ENCODE measurements at places on chromosomes 16 and 17.

DNA sequence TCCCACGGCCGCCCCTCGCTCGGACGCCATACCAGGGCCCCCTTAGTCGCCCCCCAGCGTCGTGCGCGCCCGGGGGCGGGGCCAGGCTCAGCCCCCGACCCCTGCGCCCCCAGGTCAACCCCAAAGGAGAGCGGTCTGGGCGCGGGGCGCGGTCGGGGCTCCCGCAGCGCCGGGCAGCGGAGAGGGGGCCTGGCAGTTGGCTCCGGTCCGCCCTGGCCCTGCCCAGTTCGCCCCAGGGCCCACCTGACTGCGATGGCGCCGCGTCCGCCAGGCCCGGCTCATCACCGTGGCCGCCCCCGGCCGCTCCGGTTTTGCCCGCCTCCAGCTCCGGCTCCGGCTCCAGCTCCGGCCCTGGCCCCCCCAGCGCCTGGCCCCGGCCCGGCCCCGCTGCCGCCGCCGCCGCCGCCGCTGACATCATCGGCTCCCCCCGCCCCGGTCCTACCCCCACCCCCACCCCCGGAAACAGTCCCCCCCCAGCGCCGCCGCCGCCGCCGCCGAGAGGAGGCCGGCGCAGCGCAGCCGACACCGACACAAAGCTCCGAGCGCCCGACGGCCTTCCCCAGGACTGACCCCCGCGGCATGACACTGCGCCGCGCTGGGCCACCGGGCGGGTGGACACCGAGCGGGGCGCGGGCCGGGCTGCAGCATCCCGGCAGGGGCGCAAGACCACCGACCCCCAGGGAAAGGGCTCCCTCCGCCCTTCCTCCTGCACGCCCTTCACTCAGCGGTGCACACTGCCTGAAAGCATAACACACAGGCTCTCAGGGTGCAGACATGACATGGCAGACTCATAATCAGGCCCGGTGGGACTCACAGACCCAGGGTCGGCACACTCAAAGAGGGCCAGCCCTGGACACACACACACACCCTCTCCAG lies at the start of gene ZBTB4:
Gene ZBTB4, minus strand, starts transcription at position 419 of the 876 bp plus-strand sequence. CDS start 12,830 bp downstream, outside the sequence.
- peak; percentile 81 for DNase-seq

DNA sequence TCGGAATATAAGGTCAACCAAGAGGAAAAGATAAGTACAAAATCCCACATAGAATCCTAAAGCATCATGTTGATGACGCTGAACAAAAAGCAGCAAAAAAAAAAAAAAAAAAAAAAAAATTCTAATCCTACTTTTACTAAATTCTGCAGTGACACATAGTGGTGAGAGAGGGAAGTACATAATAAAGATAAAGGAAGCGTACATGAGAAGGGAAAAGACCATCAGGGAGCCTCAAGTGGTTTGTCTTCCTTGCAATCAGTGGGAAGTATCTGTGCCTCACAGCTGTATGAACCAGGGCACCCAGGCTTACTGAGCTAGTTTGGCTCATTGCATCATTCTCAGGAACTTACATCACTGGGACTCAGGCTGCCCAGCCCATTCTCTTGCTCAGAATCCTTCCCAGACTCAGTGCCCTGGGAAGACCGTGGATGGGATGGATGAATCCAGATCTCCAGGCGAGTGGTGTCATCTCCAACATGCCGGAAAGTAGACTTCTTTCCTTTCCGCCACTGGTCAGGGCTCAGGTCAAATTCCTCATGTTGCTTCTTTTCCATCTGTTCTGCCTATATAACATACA lies 21.2 kb downstream of the SMG6 start:
- DNase-seq: peak; percentile 71

GRCh38 chr17:14737984-14738651 lies 437.2 kb downstream of the HS3ST3B1 start:
- peak; percentile 2 for DNase-seq

DNA sequence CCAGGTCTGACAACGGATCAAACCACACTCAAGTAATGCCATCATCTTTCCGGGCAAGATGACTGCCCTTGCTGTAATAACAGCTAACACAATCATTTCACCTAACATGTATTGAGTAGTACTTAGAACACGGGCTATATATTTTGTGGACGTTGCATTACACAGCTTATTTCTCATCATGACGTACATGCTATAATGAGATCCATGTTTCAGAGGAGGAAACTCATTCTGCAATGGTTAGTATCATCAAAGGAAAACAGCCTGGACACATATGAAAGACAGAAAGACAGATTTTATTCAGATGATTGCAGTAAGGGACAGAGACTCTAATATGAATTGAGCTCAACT lies 446.7 kb downstream of the HS3ST3B1 start:
- no peak for DNase-seq

- no peak for DNase-seq
Measured at GRCh38 chr17:14434506-14434905, 133.6 kb downstream of the HS3ST3B1 start.

DNA sequence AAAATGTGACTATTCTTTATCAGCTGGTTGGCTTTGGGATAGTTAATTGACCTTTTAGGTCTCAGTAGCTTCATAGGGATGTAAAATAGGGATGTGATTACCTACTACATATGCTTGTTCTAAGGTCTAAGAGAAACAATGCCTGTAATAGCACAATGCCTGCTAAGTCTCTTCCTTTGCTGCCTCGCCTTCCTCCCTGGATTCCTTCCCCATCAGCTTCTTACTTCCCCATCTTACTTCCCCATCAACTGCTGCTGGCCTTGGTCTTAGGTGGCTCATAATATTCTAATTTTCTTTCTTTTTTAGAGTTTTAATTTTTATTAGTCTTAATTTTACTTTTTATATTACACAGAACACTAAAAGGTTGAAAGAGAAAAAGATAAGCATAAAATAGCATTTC lies 59.2 kb upstream of the GOT2 start:
- DNase-seq: no peak

DNA sequence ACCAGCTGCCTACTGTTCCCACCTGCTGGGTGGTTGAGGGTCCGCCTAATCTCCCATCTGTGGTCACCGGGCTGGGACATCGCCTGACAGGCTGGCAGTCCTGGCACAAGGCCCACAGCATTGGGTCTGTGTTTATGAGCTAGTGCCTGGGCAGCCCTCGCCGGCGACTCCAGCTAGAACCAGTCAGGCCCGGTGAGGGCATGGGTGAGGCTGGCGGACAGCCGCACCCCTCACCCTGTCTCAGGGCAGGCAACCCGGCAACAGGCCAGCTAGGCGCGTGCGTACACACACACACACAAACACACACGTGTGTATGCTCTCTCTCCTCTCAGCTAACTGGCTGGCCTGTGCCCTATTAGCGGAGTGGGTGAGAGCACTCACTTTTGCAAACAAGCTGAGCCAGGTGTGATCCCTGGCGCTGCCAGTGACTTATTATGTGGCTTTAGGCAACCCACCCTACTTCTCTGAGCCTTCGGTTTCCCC lies 10.4 kb downstream of the HSD11B2 start:
- no peak for DNase-seq

- no peak for DNase-seq
Measured at GRCh38 chr16:87703835-87704375, 61.9 kb downstream of the KLHDC4 start.

GRCh38 chr16:89426736-89427530 lies 63.4 kb downstream of the ANKRD11 start:
- no peak for DNase-seq

DNA sequence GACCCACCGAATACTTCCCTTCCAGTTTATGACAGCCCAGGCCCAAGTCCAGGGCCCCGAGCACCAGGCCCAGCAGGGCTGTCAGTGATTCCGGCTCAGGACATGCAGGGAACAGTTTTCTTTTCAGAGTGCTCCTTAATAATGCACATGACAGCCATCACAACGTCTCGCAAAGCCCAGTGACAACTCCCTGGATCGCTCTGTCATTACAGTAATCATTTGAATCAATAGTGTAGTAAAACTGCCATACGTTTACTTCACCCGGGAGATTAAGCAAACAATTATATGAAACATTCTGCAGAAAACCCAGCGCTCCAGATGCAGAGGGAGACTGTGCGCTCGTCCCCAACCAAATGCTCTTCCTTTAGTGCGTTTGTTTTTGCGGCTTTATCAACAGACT lies 162.6 kb upstream of the CDH13 start:
- no peak for DNase-seq

- DNase-seq: no peak
Measured at GRCh38 chr16:81921843-81922584, 89.3 kb downstream of the SDR42E1 start.

GRCh38 chr16:66569827-66570405 lies 3.7 kb downstream of the CMTM1 start:
- no peak for DNase-seq

- DNase-seq: no peak
Measured at GRCh38 chr17:67280279-67280678, 35.3 kb upstream of the HELZ start.

GRCh38 chr16:55480228-55480655 lies 1.2 kb downstream of the MMP2 start:
- no peak for DNase-seq

DNA sequence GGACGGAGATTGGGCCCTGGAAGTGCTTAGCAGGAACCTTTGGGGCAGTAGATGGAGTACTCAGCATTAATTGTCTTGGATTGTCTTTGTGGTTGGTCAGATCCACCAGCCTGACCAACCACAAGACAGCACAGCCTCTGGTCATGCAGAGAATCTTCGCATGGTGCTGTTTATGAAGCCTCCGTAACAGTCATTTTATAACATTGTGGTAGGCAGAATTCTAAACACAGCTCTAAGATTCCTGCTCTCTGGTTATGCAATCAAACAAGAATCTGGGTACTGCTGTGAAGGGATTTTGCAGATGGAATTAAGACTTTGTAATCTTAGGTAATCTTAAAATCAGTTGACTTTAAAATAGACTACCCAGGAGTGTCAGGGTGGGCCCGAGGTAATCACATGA lies 312.2 kb upstream of the GOT2 start:
- no peak for DNase-seq

DNA sequence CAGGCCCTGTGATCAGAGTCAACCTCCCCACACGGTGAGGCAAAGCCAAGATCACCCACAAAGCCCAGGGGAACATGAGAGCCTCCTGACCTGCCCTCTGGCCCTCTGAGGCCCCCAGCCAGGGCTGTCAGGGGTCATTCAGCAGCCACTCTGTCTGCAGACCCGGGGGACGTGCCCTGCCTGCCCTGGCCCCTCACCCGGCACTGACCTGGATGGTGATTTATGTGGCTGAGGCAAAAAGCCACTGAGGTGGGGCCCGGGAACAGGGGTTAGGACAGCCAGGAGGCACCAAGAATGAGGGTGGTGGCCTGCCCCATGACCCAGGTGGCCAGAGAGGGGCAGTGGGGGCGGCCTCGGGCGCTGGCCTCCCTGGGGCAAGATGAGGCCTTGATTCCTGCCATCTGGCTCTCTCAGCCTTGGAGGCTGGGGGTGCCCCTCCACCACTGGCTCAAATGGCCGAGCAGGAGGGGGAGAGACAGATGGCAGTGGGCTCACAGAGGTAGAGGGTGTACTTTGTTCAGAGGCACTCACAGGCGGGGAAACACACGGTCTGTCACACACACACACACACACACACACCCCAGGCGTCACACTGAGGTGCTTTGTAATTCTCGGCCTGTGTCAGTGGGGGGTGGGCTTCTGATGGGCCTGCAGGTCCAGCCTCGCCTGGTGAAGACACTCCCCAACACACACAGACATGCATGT lies 174.0 kb upstream of the GSE1 start:
- no peak for DNase-seq

GRCh38 chr17:37608351-37609169 lies 658 bp downstream of the SYNRG start:
- DNase-seq: peak; percentile 19

GRCh38 chr17:63701868-63702720 lies 2.2 kb upstream of the LIMD2 start:
- peak; percentile 84 for DNase-seq

GRCh38 chr17:57302690-57303465 lies 46.6 kb downstream of the MSI2 start:
- DNase-seq: no peak

DNA sequence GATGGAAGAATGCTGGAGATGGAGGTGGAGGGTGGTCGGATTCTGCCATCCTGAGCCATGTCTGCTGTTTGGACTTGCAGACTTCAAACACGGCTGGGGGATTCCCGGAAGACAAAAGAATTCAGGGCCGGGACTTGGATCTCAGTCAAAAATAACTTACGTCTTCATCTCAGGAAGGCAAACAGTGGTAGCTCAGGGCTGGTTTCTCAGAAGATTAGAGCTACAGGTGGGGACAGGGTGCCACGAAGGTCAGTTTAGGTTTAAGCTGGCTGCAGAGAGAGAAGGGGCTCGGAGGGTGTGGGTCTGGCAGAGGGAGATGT lies 4.3 kb upstream of the RHBDL3 start:
- no peak for DNase-seq

DNA sequence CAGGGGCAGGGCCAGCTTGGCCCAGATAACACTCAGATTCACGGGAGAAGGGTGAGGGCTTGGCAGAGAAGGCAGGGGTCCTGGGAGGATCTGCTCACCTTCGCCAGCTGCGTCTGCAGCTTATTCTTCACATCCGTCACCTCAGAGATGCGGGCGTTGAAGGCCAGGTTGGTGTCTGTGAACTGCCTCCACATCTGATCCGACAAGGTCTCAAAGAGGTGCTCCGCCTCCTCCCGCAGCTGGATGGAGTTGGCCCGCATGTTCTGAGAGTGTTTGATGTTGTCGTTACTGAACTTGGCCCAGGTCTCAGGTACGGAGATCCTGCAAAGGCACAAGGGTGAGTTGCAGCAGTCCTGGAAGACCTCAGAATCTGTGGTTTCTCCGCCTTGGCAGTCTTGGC lies 18.9 kb downstream of the TEKT5 start:
- DNase-seq: no peak

- DNase-seq: no peak
Measured at GRCh38 chr16:50622643-50623369, 58.3 kb downstream of the SNX20 start.

DNA sequence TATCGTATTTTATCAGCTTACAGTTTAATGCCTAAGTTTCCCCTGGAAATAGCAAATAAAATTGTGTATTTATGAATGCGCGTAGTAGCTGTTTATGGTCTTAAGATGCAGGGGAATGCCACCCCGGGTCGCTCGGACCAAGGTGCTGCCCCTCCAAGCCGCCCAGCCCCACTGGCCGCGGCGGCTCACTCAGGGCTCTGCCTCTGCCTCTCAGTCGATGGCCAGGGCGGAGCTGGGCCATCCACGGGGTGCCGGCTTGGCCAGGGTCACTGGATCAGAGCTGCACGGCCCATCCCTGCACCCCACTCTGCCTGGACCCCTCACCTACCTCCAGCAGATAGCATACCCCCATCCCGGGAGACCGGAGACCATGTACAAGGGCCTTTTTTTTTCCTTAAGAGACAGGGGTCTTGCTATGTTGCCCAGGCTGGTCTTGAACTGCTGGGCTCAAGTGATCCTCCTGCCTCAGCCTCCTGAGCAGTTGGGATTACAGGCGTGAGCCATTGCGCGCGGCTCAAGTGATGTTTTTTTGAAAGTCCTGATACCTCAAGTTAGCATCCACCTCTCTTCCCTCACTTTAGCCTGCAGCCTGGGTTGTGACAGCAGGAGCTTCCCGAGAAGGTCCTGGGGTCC lies 11.0 kb downstream of the PRSS27 start:
- DNase-seq: no peak

All from CD4-positive, alpha-beta T cell treated with Interleukin-12 subunit alpha and Interleukin-12 subunit beta, for 1 hour (primary cell).